ENCODE measurements at places on chromosomes 6 and 20.

GRCh38 chr6:14031516-14031915, 86.1 kb upstream of the CD83 start:
- DNase-seq, result no peak

DNA sequence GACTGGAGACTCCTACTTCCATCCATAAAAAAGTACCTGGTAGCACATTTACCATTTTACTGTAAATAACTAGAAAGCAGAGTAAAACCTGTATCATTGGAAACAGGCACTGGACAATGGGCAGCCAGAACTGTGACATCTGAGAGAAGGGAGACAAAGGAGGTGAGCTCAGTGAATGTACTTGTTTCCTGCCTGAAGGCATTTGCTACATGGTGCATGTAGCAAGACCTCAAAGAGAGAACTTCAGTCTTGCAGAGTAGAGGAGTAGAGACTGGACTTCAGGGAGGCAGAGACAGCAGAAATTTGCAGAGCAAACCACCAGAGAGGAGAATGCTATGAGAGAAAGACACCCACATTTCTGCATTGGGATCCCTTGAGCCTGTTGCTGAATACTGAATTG, 171.0 kb upstream of the CCN2 start:
- DNase-seq, result no peak

GRCh38 chr20:24465730-24466129, 3.7 kb upstream of the SYNDIG1 start:
- DNase-seq, result no peak

GRCh38 chr6:46655803-46656202, 3.0 kb downstream of the SLC25A27 start:
- DNase-seq, result no peak

- DNase-seq, result no peak
Measured at GRCh38 chr6:47485083-47485482, 7.5 kb downstream of the CD2AP start.

- DNase-seq, result no peak
Measured at GRCh38 chr6:12258191-12258590, 32.0 kb upstream of the EDN1 start.

- DNase-seq, result no peak
Measured at GRCh38 chr6:147126618-147127022, 77.6 kb upstream of the STXBP5 start.

DNA sequence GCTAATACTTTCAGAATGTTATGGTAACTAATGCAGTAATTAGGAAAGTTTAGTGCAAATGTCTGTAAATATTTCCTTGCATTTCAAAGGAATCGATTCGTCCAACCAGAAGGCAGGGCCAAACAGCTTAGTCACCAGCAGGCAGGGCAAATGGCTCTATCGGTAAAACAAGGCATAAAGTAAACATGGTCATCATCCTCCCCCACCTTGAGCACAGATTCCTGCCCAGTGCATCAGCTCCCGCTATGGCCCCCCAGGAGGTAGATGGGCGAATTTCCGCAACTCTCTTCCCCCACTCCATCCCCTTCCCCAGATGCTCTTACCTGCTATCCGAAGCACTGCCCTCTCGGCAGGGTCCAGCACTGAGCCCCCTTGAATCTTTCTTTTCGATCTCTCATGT, 103.8 kb upstream of the BEND6 start:
- no peak for DNase-seq

DNA sequence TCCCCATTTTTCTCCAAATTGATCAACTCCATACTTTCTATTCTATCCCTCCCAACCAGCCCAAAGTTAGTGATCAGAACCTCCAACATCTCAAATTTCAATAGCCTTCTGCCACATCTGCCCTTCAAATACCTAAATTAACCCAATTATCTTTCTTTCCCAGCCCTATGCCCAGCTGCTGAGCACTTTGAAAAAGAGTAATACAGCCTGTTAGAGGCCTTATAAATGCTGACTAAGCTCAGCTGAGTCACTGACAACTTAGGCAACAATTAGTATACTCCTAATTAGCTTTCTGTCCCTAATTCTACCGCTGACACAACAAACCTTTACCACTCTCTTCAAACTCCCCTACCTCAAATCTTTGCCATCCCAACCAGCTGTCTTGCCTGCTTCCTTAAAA, 23.5 kb downstream of the RUNX2 start:
- no peak for DNase-seq

DNA sequence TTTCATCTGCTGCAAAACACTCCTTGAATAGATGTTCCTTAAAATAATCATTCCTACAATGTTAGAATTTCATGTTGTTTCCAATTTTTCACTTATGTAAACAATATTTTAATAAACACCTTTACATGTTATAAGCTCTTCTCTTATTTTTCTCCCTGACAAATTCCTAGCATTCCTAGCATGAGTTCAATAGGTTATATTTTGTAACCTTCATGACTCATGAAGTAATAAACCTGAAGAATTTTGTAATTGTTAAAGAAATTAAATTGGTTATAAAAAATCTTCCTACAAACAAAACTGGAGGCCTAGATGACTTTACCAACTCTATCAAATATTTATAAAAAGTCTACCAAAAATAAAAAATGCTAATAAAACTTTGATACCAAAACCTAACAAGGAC, 66.3 kb downstream of the NT5E start:
- no peak for DNase-seq

DNA sequence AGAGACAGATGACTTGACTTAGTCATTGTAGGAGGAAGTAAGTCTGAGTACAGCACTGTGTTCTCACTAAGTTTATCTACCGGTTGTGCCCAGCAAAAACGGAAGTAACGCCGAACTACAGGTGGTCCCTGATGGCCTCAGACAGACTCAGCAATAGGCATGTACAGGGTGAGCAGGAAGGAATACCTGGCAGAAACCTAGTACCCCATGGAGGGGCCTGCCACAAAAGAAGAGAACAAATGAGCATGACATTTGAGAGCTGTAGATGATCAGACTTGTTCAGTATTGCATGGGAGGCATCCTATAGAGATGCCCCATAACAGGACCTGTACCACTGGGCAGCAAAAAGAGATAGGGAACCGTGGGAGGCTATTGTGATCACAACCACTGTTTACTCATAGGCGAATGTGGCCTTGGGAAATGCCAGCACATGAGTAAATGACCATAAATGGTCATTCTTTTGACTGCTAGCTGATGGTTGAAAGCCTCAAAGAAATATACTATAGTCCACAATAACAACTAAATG, 106.4 kb upstream of the TAB2 start:
- no peak for DNase-seq

- no peak for DNase-seq
Measured at GRCh38 chr20:1121429-1121828, 3.0 kb downstream of the PSMF1 start.

- DNase-seq, result no peak
Measured at GRCh38 chr6:116016846-116017545, 43.7 kb downstream of the FRK start.

GRCh38 chr6:165266621-165267020, 42.8 kb downstream of the C6orf118 start:
- DNase-seq, result no peak

DNA sequence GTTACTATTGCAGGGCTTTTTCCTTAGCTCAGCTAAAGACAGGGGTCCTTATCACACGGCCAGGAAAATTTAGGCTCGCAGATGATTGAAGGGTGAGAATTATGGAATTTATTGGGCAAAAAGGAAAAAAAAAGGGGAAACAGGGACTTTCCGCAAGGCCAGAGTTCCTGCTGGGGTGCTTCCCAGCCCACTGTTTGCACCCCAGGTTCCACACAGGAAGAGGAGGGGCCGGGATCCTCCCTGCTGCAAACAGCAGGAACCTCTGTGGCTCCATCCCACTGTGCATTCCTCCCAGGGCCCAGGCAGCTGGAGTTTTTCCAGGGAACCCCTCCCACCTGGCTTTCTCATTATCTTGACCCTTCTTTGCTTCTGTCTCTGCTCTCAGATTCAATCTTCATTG, 35.9 kb upstream of the IL20RA start:
- no peak for DNase-seq

- no peak for DNase-seq
Measured at GRCh38 chr6:132235596-132236280, 165.5 kb downstream of the MOXD1 start.

DNA sequence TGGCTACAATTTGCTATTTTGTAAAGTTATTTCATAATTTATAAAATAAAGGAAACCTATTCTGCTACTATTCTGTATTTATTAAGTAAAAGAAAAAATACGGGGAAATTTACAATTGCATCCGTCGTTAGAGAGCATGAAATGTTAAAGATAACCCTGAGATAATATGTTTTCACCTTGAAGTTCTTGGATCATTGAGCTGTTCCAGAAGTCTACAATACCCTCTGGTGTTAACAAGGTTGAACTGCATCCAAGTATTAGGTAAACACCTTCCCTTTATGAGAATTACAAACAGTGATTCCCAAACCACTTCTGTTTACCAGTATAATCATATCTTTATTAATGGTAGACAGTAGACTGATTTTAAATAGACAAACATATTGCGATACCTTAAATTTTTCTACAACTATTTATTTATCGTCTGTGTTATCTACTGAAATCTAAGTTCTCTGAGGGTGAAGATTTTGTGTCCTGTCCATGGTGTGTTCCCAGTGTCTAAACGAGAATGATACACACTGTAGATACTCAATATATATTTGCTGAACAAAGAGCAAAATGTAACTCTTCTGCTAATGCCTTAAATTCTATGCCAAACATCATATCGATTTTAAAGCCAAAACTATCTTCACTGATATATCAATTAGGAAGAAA, 28.2 kb downstream of the TBC1D32 start:
- DNase-seq, result no peak

- no peak for DNase-seq
Measured at GRCh38 chr6:126040826-126041225, 54.5 kb downstream of the TRMT11 start.

DNA sequence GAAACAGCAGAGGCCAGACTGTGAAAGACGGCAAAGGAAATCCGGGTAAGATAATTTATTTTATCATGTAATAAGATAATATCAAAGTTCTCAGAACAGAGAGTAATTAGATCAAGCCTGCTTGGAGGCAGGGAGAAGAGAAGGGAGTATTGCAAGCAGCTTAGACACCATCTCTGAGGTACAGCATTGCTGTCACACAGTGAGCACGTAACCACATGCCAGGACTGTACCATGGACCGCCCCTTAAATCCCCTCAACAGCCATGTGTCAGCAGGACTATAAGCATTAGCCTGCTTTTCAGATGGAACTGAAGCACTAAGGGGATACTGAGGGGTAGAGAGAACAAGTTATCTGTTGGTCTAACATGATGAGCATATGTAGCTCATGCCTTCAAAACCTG, 141.5 kb downstream of the C6orf118 start:
- no peak for DNase-seq

GRCh38 chr6:108762394-108762793, 85.8 kb upstream of the ARMC2 start:
- no peak for DNase-seq

- DNase-seq, result no peak
Measured at GRCh38 chr6:35427851-35428321, 24.3 kb upstream of the FANCE start.

DNA sequence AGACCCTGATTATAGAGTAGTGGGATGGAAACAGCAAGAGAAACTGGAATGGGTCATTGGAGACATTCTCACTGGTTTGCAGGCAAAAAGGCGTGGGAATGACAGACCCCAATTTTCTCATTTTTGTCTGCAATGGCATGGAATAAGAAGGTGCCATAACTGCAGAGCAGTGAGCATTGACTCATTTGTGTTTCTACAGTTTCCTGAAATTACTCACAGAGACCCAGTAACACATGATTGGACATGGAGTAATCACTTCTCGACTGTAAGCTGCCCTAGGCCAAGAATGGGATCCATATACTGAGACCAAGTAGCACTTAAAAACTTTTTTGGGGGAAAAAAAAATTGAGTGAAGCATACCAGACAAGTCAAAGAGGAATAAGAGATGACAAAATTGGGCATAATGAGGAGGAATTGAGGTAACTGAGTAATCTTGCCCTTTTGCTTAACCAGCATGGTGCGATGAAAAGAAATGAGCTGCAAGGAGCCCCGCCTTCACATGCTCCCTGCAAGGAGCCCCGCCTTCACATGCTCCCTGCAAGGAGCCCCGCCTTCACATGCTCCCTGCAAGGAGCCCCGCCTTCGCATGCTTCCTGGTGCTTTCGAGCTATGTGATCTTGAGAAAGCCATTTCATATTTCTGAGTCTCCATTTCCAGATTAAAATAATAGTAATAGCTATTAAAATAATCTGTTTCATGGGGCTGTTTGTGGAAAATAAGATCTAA, 44.1 kb downstream of the NHSL1 start:
- DNase-seq, result peak; percentile 18

DNA sequence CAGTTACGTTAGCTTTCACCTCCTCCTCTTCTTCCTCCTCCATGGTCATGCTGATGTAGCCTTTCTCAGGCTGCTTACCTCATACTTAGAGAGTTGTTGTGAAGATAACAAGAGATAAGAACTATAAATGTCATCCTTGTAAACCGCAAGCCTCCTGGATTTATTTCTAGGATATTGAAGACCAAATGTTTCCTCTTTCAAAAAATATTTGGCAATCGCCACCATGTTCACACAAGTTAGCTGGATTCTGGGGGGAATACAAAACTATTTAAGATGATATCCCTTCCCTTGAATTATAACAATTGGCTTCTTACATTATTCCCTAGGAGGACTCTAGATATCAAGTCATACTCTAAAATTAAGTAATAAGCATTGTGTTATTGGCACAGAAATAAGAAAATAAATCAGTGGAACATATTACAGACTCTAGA, 99.8 kb upstream of the PLEKHG1 start:
- DNase-seq, result no peak

DNA sequence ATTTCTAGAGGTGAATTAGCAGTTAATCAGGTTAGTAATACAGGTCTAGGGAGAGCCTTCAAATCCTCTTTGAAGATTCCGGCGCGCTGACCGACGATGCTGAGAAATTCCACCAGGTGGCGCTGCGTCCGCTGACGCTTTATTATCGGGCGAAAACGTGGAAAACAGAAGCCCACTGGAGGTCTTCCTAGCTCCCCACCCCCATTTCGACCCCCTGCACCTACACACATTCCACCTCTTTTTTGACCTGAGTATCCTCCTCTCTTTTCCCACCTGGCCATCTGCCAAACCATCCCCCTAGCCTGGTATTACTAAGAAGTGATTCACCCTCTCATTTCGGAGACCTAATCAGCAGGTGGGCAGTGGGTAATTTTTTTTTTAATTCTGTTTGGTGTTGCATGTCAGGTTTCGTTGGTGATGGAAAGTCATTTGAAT, 65.4 kb upstream of the RIN2 start:
- peak; percentile 33 for DNase-seq

GRCh38 chr6:135505648-135506047, 8.1 kb upstream of the AHI1 start:
- DNase-seq, result no peak

GRCh38 chr6:29589423-29590048, 4.6 kb downstream of the OR2H2 start:
- DNase-seq, result no peak

Data from stimulated activated CD4-positive, alpha-beta T cell treated with anti-CD3 and anti-CD28 coated beads, Interleukin-15, amount 100 ng/mL, for 1 hour (primary cell).